ENCODE measurements at places on chromosomes 1 and 21.

- DNase-seq: no peak
Observed at GRCh38 chr1:165287329-165287728, 69.2 kb downstream of the LMX1A start.

GRCh38 chr1:70504821-70505193, 93.7 kb downstream of the CTH start:
- DNase-seq: peak; percentile 73

DNA sequence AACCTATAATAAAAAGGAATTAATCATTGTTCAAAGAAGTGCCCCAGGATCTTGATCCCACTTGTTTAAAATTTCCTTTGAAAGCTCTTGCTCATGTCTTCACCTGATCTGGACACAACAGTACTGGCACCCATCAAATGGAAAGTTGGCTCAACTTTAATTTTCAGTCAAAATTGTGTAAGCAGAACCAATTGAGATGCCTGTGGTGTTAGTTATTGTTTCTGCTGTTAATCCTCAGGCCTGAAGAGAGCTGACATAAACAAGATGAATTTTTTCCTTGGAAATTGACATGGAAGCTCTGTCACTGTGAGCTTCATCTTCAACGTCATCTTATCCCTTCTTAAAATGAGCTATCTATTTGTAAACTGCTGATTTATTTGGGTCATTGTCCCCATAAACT, 88.3 kb upstream of the TNFSF4 start:
- DNase-seq: no peak

- no peak for DNase-seq
Observed at GRCh38 chr1:24987424-24987823, 57.3 kb upstream of the RUNX3 start.

GRCh38 chr1:8905582-8906191, 27.2 kb upstream of the ENO1 start:
- peak; percentile 54 for DNase-seq

DNA sequence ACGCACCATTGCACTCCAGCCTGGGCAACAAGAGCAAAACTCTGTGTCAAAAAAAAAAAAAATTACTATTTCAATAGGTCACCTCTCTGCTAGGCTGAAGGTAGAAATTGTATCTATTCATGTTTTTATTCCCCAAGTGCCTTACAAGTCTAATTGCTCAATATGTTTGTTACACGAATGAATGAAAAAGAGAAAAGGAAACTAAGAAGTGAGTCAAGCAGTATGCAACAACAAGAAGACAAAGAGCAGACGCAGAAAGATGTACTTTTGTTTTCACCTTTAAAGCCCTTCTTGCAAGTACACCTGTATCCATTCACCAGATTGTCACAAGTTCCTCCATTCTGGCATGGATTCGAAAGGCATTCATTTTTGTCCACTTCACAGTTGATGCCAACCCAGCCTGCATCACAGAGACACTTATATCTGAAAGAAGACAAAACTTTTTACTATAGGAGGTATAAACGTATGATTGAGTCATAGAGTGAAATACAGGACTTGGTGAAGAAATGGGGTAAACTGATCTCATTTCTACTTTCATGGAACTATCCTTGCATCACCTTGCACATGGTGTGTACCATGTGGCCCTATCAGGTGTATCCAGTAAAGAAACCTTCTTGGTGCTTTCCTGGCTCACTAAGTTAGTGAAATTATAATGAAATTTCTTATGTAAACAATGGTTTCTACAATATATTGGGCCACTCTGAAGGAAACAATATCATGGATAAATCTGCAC, 57.1 kb upstream of the ADAM30 start:
- DNase-seq: no peak

DNA sequence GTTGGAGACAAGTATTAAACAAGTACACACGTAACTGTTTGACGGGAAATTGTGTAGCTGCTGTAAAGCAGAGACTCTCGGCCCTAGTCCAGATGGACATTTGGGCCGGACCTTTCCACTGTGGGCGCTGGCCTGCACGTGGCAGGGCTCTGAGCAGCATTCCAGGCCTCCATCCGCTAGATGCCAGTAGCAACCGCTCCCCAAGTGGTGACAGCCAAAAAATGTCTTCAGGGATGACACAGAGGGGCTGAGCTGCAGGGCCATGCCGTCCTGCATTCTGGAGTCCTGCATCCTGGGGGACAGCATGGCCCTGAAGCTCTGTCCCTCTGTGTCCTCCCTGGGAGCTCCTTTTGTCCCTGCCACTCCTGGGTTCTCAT, 24.8 kb downstream of the A3GALT2 start:
- no peak for DNase-seq

- no peak for DNase-seq
Observed at GRCh38 chr1:185096531-185096930, 51.2 kb downstream of the RNF2 start.

DNA sequence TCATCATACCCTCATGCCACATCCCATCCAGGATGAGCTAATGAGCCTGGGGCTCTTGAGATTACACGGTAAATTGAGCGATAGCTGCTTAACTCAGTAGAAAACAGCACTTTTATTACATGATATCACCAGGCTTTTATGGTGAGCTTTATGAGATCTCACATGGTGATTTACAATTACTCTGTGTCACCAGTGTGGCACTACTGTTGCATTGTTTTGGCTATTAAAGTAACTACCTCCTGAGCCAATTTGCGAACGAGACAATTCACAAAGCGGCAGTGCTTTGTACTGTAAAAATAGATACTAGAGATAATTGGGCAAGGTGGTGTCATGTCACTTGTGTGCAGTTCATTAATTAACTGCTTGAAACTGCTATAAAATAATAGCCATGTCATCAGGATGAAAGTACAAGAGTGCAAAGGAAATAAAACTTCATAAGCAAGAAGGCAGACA, 767.7 kb upstream of the ADGRL2 start:
- DNase-seq: no peak

- no peak for DNase-seq
Observed at GRCh38 chr1:76763738-76764137, 103.5 kb upstream of the ST6GALNAC5 start.
